ENCODE measurements at places on chromosomes 3 and 15.

- peak; percentile 18 for DNase-seq
These were observed 114.3 kb downstream of the OXSM start for GRCh38 chr3:25904206-25904605.

DNA sequence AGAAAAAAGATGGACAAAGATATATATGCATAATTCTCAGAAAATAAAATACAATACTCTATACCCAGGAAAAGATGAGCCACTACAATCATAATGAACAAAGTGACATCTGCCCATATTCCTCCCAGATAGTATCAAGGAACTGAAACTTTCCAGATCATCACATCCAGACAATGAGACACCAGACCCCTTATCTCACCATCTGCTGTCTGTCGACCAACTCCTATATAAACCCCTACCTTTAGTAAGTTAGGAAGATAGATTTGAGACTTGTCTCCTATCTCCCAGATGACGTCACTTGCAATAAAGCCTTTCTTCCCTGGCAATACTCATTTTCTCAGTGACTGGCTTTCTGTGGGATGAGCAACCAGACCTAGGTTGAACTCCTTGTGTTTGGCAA is 1071.6 kb downstream of the PLOD2 start:
- DNase-seq = no peak

DNA sequence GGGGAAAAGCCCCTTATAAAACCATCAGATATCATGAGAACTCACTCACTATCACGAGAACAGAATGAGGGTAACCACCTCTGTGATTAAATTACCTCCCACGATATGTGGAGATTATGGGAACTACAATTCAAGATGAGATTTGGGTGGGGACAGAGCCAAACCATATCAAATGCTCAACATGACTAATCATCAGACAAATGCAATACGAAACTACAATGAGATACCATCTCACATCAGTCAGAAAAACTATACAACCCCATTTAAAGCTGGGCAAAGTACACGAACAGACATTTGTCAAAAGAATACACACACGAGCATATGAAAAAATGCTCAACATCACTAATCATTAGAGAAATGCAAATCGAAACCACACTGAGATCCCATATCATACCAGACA is 67.7 kb downstream of the SCAPER start:
- no peak for DNase-seq

DNA sequence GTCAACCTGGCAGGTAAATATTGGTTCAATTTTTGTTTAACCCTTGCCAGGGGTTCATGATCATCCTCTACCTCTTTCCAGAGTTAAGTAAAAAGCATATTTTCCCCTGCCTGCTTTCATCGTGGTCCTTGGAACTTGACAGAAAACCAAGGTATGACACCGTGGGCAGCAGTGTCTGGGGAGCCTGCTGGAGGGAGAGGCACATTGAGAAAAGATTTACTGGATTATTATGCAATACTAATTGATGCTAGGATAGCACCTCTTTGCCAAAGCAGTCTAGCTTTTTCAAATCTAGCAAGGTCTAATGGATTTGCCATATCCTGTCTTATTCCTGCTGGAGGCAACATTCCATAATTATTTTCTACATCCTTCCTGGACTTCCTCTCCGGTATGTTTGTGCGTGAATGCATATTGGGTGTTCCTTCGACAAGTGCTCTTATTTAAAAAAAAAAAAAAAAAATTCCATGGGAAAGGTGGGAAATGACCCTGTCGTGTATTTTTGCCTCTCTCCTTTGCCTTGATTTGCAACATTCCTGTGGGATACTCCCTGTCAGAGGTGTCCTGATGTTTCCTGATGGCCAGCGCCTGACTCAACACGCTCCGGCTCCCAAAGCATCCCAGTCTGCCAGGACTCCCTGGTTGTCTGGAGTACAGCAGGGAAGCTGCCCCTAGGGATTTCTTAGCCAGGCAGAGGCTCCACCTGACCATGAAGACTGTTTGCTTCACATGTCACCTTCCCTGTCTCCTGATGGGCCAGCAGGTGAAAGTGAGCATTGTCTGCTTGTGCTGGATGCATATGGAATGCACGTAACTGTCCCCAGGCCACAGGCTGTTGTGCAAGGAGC is 6.3 kb downstream of the BHLHE40 start:
- no peak for DNase-seq

DNA sequence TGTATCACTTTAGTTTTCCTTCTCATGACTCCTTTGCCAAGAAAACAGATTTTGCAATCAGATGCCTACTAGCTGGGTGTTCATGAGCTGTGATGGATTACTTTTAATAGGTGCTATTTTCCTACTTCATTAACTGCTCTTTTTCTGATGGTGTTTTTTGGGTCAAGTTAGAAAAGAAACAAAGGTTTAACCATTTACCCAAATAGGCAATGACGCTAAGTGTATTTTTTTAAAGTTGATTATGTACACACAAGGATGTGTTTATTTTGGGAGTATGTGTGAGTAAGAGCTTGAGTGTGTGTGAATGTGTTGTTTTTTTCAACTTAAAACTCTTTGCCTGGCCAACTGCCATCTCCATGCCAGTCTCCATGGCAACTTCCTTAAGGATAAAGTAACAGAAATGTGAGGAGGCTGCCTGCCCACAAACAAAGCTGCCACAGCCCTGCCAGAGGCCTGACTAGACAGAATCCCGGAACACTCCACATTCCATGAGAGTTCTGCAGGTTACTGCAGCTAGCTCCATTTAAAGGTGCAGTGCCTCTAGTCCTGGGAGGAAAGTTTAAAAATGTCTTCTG is 215.6 kb upstream of the RBMS3 start:
- peak; percentile 56 for DNase-seq

DNA sequence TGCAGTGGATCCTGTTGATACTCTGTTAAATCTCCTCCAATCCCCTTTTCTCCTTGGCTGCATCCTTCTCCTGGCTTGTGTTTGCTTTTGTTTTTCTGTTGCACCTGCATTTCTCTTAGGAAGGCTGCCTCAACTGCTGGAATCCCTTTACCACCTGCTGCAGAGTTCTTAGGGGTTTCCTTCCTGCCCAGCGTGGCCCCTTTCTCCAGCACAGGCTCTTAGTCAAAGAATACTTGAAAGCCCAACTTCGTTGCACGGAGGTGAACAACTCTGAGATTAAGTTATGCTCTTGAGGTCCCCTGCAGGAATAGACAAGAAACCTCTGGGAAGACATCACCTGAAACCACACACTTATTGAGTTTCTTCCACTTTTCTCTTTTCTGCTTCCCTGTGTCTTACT is 121.6 kb upstream of the GRM7 start:
- DNase-seq = no peak

DNA sequence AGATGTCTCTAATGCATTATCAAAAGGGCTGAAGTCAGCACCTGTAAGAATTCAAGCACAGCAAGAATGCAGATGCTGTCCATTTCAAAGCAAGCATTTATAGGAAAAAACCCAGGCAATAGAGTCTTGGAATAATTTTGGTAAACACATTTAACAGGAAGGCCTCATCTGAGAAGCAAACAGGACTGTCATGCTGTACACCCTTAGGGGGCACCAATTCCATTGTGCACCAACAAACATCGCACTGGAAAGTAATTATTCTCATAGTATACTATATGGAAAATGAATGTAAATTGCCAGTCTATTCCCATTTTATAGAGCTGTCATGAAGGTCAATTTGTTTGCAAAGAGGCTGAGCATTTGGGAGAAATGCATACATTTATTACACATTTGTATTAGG is 247.3 kb upstream of the SUCLG2 start:
- DNase-seq = no peak

DNA sequence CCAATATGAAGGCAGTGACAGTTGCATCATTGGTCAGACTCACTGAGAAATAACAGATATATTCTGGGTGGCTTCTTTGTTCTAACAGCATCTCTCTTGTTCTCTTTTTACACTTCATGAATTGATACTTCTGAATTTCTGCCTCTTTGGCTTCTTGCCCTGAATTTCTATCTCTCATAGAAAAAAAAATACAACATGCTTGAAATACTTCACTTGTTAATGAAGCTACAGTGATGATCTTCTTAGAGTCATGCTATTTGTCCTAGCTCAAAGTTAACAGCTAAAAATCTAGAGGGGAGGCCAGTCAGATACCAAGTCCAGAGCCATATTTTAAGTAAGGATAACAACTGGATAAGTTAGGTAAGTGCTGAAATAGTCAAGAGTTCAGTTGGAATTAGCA is 597.2 kb upstream of the AGTR1 start:
- no peak for DNase-seq

DNA sequence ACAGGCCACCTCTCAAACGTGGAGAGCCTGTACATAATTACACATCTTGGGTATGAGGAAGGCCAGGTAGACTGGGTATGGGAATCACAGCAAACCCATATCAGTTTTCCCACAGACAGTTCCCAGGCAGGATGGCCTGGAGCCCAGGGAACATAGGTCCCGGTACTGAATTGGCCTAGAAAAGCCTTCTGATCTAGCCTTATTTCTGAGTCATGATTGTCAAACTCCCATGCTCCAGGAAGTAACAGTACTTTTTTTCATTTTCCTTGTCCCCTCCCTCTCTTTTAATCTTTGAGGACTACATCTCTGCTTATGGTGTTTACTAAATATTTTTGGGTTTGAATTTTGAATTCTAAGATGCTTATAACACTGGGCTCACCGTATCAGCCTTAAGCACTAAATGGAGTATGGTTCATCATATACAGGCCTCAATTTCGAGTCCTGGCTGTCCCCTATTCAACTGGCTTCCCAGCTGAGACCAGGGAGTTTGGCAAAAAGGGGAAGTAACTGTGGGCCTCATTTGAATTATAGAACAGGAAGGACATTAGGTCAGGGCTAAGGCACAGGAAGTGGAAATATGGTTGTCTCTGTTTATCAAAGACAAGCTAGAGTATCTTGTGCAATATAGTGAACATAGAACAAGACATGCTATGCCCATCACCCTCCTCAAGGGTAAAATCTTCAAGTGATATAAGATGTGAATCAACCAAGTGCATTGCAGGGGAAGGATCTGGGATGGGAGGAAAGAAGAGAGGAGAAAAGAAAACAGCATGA is 494.6 kb downstream of the NTRK3 start:
- no peak for DNase-seq

GRCh38 chr3:111070772-111071256 is 802 bp upstream of the NECTIN3 start:
- peak; percentile 63 for DNase-seq

- DNase-seq = no peak
These were observed 987.9 kb downstream of the NTRK3 start for GRCh38 chr15:87268675-87269074.

- no peak for DNase-seq
These were observed 24.3 kb downstream of the CD200R1L start for GRCh38 chr3:112822064-112823055.

GRCh38 chr3:105526360-105527111 is 159.8 kb downstream of the ALCAM start:
- DNase-seq = no peak

DNA sequence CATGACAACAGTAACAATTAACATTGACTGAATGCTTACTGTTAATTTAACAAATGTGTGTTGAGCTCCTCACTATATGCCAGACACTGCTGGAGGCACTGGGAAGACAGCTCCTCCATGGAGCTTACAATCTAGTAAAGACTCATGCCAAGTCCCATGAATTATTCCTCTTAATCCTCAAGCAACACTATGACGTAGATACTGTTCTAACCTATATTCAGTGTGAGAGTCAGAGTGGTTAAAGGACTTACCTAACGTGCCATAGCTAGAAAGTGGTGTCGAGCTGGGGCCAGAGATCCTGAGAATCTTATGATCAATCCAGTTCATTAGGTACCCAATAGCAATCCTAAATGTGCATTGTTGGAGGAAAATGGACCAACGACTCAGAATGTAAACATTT is 43.6 kb downstream of the MYO1E start:
- no peak for DNase-seq

- no peak for DNase-seq
These were observed 196.2 kb downstream of the CHST2 start for GRCh38 chr3:143315766-143316165.

DNA sequence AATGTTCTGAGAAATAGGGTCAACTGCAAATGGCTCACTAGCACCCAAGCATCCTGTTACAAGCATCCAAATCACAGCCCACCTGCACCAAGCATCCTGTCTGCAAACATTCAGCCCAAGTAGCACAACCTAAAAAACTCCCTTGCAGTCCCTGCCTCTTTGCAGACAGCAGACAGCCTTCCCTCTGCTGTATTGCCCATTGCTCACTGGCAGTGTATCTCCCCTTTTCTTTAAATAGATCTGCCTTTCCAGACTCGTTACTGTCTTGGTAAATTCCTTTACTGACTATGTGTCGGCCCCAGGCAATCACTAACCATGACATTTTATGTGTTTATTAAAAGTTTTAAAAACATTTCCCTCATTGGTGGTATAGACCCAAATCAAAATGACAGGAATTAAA is 155.4 kb downstream of the ADAMTSL3 start:
- no peak for DNase-seq

DNA sequence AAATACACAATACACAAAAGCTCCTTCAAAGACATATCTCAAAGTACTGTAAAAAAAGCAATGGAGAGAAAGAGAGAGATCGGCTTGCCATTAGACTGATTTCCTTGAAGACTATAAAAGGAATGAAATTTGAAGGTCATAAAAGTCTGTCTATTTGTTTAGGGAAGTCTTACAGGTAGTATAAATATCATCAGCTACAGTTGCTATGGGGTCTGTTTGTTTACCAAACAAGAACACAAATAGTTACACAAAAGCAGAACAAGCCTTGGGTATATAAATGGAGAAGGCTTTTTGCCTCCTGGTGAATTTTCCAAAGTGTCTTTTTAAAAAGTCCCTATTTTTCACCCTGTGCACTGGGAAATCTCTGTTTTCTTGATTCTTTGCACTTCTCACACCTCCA is 552.3 kb downstream of the FOXP1 start:
- DNase-seq = no peak

DNA sequence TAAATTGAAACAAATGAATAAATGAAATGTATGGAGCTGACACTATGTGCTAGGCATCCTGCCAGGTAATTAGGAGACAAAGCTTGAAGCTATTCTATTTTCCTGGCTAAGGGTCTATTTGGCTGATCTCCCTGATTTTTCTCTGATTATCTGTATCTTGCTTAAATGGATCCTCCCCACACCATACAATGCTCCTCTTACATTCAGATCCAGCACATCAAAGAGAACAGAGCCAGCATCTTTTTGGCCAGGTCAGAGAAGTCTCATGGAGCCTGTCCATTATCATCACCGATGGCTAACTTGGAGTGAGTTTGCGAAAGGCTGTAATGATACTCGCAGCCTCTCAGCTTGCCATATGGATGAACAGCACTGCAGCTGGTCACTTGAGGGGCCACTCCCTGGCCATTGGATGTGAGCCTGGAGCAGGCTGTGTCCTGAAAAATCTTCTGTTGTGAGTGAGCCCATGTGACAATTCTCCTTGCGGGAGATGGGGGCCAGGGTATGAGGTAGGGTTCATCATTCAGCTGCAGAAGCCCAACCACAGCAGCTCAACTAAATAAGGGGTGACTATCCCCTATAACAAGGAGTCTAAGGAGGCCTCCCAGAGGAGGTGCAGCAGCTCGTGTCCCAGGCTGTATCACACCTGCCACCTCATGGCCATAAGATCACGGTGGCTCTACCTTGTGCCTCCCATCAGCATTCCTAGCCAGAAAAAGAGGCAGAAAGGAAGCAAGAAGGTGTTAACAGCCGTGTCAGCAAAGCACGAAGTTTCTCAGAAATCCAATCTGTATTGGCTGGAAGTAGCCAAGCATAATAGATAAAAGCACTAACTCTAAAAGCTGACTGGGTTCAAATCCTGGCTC is 69.3 kb upstream of the ST8SIA2 start:
- no peak for DNase-seq
